ENCODE measurements at places on chromosomes 16 and 17. TPM values are rescaled to one million over a fixed set of nuclear protein-coding genes. Genes with fewer than 3 reads are reported as not detected.

The PNMT gene
- not detected for total RNA-seq

The CRISPLD2 gene
- total RNA-seq: 3.6 TPM

The CCL23 gene
- not detected for total RNA-seq

The KRTAP4-1 gene
- 0.30 TPM for total RNA-seq

The IRF8 gene
- 0.29 TPM for total RNA-seq

The CTRB2 gene
- not detected for total RNA-seq

The GSG1L gene
- not detected for total RNA-seq

The BRIP1 gene
- total RNA-seq: 5.8 TPM

The HERPUD1 gene
- total RNA-seq: 89.3 TPM

The TBC1D3I gene
- total RNA-seq: 0.29 TPM
